ENCODE measurements at places on chromosomes 16 and 17.

DNA sequence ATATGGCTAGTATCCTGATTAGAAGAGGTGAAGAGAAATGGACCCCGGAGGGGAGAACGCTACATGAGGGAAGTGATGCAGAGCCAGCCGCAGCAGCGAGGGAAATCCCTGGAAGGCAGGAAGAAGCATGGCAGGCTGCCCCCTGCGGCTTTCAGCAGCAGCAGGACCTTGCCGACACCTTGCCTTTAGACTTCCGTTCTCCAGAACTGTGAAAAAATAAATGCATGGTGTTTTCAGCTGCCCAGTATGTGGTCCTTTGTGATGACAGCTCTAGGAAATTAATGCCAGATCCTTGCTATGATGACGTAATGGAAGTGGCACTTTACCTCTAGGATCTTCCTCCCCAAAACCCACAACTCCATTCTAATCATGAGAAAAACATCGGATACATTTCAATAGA, 9.7 kb upstream of the ZFP1 start:
- no peak for DNase-seq

GRCh38 chr16:55189224-55189623, 134.8 kb upstream of the IRX6 start:
- no peak for DNase-seq

- no peak for DNase-seq
These were observed 1.6 kb downstream of the IGF2BP1 start for GRCh38 chr17:48998587-48999440.

GRCh38 chr16:7976563-7976962, 613.7 kb downstream of the TMEM114 start:
- no peak for DNase-seq

- DNase-seq: no peak
These were observed 8.4 kb upstream of the MSI2 start for GRCh38 chr17:57247913-57248312.

DNA sequence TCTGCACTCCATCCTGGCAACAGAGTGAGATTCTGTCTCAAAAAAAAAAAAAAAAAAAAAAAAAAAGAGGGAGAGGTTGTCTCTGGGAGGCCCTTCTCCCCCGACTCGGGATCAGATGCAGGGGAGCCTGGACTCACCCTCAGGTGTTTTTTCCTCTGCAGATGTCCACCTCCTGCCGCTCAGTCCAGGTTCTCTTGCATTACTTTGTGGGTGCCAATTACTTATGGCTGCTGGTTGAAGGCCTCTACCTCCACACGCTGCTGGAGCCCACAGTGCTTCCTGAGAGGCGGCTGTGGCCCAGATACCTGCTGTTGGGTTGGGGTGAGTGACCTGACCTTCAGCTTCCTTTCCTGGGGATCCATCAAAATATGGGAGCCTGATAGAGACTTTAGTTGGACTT, 34.1 kb downstream of the GLP2R start:
- DNase-seq: no peak

- DNase-seq: no peak
These were observed 874.3 kb upstream of the EEF2KMT start for GRCh38 chr16:5971924-5972323.

DNA sequence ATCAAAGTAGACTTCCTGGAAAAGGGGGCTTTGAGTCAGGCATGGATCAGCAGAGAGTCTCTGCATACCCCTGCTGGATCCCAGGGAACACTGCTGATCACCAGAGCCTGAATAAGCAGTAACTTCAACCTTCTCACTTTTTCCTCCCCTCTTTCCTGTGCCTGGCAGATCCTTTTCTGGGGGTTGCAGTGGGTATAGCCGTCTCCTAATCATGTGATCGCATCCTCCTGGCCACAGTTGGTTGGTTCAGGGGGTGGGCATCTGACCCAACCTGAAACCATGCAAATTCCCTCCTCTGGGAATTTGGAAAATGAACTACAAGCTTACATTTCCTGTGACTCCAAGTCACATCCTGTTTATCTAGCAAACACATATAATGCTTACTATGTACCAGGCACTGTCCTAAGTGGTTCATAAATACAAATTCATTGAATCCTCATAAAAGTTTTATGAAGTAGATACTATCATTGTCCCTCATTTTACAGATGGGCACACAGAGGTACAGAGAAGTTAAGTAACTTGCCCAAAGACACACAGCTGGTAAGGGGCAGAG, 120.3 kb downstream of the AXIN2 start:
- DNase-seq: no peak

- no peak for DNase-seq
These were observed 31.5 kb upstream of the SHISA9 start for GRCh38 chr16:12869698-12870427.

DNA sequence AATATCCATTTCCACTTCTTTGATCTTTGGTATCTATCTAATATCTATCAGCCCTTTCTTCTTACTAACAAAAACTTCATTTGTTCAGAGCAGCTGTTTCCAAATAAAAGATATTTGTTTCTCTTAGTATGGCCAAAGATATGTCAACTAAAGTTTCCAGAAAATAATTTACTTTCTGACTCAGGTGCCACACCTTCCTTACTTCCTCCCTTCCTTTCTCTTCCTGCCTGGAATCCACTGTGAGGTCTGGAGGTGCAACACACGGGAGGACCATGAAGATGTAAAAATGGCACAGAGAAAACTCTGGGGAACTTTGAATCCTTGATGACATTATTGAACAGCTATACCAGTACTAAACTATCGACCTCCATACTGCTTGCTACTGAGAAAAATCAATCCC, 14.0 kb downstream of the MED13 start:
- no peak for DNase-seq

GRCh38 chr17:53137869-53138268, 684.9 kb upstream of the KIF2B start:
- no peak for DNase-seq

DNA sequence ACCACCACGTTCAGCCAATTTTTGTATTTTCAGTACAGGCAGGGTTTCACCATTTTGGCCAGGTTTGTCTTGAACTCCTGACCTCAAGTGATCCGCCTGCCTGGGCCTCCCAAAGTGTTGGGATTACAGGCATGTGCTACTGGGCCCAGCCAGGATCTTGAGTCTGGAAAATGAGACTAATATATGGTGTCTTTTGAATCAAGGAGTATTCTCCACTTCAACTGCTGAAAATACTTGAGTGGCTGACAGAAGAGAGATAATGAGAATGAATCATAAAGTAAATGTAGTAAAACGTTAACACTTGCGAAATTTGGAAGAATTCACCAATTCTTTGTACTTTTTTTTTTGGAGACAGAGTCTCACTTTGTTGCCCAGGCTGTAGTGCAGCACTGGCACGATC, 16.6 kb downstream of the SMYD4 start:
- DNase-seq: no peak

- DNase-seq: no peak
These were observed 16.0 kb downstream of the VAC14 start for GRCh38 chr16:70784692-70785555.

GRCh38 chr17:54937426-54937825, 31.0 kb downstream of the COX11 start:
- no peak for DNase-seq

DNA sequence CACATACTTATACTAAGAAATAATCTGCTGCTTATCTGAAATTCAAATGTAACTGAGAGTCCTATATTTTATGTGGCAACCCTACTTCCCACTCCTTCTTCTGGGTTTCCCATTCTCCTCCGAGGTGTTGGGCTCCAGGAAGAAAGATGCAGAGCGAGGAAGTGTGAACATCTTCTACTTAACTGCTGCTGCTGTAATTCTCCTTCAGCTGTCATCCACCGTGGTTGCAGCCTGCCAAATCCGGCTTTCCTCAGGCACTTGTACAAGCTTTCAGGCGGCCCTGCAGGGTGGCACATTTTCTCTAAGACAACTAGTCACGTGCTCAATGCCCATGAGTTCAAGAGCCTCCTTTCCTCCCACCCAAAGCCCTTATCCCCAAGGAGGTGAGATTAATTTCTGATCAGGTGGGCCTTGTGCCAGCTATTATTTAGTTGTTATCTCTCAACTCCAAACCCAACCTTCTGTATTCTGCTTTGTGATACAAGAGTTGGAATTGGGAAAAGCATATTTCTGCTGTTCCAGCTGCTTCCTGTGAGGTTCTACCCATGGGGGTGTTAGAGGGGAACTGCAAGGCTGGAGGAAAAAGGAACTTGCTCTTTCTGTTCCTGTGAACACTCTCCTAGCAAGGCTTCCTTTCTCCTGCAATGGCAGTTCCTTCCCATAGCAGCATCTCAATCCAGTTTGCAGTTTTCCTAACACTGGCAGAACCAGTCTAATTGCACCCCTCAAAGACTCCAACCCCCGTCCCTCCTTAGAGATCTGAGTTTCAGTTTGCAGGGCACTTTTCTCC, 67.6 kb upstream of the RBBP6 start:
- peak; percentile 33 for DNase-seq

DNA sequence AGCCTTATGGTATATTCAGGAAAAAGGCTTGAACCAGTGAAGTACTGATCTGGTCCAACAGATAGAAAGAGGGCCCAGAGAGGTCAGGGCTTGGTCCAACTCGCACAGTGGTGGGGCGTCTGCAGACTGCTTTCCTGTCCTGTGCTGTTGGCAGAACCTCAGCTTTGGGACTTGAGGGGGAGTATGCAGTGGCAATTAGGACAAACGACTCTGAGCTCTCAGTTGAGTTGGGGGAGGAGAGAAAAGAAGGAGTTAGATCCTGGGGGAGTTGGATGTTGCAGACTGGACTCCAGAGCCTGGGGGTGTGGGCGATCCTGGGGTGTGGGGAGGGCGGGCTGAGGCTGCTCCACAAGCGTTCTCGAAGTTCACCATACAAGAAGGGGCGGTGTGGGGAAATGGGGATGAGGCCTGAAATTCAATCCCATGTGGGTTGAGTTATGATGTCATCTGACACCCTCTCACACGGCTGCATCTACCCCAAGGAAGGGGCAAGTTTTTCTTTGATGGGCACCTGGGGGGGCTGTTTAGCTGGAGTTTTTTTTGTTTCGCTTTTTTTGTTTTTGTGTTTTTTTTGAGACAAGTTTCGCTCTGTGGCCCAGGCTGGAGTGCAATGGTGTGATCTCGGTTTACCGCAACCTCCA, 14.6 kb downstream of the GRB7 start:
- DNase-seq: no peak

- DNase-seq: no peak
These were observed 818 bp downstream of the DNAJC7 start for GRCh38 chr17:42016411-42016831.

- DNase-seq: peak; percentile 99
These were observed 12.7 kb upstream of the CD300A start for GRCh38 chr17:74453665-74454196.

DNA sequence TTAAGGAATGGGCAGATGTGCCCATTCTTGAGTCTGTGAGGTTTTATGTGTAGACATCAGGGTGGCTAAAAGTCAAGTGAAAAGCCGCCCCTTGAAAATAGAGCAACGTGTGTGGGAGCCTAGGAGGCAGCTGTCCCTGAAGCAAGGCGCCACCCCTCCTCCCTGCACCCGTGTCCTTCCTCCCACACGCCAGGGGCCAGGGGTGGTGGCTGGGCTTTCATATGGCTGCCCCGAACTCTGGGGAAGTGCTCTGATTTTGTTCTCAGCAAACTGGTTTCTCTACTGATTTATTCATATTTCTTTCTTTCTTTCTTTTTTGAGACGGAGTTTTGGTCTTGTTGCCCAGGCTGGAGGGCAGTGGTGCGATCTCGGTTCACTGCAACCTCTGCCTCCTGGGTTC, 4.7 kb downstream of the ZNF750 start:
- DNase-seq: no peak

- no peak for DNase-seq
These were observed 11.2 kb downstream of the NCBP3 start for GRCh38 chr17:3834811-3835210.

DNA sequence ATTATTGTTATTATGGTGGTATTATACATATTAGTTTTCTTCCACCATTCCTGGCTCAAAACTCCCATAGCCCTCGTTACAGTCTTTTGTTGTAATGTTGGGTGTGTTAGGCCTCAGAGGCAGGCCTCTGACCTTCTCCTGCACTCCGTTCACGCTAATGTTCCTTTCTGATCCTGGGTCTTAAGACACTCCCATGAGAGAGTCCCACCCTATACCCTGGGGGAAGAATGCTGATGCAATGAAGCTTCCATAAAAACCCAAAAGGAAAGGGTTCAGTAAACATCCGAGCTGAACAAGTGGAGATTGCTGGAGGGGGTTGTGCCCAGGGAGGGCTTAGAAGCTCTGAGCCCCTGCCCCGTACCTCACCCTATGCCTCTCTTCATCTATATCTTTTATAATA, 141.3 kb upstream of the NETO2 start:
- no peak for DNase-seq

DNA sequence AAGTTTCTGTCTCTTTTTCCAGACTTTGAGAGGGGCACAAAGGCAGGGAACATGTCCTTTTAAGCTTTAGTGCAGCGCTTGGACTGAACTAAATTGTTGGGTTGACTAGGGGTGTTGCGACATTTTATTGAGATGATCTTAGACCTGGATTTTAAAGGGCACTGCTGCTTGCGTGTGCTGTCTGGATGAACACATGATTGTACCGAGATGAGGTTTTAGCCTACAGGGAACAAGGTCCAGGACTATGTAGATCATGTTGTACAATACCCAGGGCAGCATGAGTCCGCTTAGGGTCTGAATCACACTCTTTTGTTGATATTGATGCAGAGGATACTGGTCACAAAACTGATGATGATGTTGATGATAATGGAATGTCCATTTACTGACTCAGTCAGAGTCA, 5.2 kb upstream of the RGS9 start:
- no peak for DNase-seq

DNA sequence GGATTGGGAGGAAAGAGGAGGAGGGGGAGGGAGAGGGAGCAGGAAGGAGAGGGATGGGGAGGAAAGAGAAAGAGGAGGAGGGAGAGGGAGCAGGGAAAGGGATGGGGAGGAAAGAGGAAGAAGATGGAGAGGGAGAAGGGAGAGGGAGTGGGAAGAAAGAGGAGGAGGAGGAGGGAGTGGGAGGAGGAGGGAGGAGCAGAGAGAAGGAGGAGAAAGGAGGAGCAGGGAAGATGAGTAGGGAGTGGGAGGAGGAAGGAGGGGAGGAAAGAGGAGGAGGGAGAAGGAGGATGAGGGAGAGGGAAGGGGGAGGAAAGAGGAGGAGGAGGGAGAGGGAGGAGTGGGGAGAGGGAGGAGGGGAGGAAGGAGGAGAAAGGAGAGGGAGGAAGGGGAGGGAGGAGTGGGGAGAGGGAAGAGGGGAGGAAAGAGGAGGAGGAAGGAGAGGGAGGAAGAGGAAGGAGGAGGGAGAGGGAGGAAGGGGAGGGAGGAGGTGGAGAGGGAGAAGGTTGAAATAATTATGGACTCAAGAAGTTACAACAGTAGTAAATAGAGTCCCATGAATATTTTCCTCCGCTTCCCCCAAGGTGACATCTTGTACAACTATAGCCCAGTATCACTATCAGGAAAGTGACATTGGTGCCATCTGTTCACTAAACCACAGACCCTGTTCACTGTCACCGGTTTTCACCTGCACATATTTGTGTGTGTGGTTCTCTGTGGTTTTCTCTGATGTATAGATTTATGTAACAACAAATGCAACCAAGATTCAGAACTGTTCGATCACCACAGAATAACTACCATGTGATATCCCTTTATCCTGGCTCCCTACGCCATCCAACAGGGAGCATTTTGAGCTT, 325.3 kb upstream of the EEF2KMT start:
- no peak for DNase-seq

- no peak for DNase-seq
These were observed 611 bp downstream of the RRAD start for GRCh38 chr16:66924527-66925321.

GRCh38 chr17:34609210-34609609, 29.8 kb downstream of the TMEM132E start:
- DNase-seq: no peak
